ENCODE measurements at places on chromosomes 7 and 10. TPM values are rescaled to one million over a fixed set of nuclear protein-coding genes. Genes with fewer than 3 reads are reported as not detected.

DNA sequence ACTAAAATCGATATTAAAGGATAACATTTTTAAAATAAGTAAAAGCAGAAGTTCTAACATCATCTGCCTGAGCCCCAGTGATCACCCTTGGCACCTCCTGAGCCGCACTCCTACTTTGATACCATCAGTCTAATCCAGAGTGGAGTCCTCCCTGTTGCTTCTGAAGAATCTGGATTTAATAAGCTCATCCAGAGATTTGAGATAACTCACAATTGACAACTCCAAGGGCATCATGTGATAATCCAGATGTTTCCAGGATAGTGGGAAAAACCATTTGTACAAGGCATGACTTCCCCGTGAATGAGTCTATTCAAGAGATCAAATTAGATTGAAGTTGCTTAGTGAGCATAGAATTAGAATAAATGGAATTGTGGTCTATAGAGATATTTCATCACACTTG is 475.8 kb upstream of the C7orf33 start:
- H3K27ac ChIP-seq, result no peak overlapping the region
- no peak overlapping the region for H3K4me3 ChIP-seq
- H3K27me3 ChIP-seq, result no peaks in the 10 kb centered on the region
- H3K4me1 ChIP-seq, result no peaks in the 10 kb centered on the region
- no peak for DNase-seq
- H3K36me3 ChIP-seq, result no peaks in the 10 kb centered on the region

DNA sequence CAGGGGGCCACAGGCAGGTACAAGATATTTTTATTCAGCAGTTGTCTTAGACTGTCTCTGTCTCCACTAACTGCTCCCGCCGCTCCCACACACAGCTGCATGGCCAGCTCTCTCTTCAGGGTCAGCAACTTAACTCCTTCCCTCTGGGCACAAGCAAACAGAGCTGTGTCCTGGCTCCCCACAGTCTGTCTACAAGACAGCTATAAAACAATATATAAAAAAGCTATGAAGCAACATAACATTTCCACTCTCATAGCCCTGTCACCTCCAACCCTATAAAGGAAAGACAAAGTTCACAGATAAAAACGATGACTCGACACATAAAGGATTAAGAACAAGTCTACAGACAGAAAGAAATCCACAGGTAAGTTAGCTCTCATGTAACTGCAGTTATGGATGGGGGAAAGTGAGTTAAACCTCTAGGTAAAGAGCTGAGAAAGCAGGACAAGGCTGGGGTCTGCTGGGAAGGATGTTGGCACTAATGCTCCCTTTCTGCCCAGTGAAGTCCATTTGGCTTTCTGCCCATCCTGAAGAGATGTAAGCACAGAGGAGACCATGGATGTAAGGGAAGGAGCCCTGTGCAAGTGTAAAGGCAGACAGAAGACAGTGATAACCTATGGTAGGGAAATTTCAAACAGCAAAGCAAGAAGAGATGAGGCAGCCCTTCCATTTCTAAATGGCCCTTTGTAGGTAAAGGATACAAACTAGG is 27.0 kb downstream of the RAPGEF5 start:
- H3K27me3 ChIP-seq, result no peaks in the 10 kb centered on the region
- H3K36me3 ChIP-seq, result no peaks in the 10 kb centered on the region
- no peak overlapping the region for H3K27ac ChIP-seq
- DNase-seq, result no peak
- H3K4me1 ChIP-seq, result peaks cover 5% of the 10 kb centered on the region

GRCh38 chr10:4062751-4063150 is 277.7 kb upstream of the KLF6 start:
- no peak overlapping the region for H3K4me3 ChIP-seq
- no peaks in the 10 kb centered on the region for H3K36me3 ChIP-seq
- no peaks in the 10 kb centered on the region for H3K27me3 ChIP-seq
- peaks cover 16% of the 10 kb centered on the region for H3K4me1 ChIP-seq

ERVW-1 gene
- not detected for total RNA-seq

- H3K36me3 ChIP-seq, result no peaks in the 10 kb centered on the region
- no peak for DNase-seq
- no peaks in the 10 kb centered on the region for H3K4me1 ChIP-seq
- no peak overlapping the region for H3K27ac ChIP-seq
- no peak overlapping the region for H3K4me3 ChIP-seq
These were observed 110.0 kb downstream of the RELN start for GRCh38 chr7:103879411-103879810.

FAM221A gene
- 12.8 TPM for total RNA-seq

CNNM2 gene
- 18.3 TPM for total RNA-seq

CPXM2 gene
- total RNA-seq, result 5.0 TPM

GRCh38 chr7:41280491-41280890 is 422.4 kb downstream of the INHBA start:
- no peaks in the 10 kb centered on the region for H3K27me3 ChIP-seq
- no peak for DNase-seq
- no peaks in the 10 kb centered on the region for H3K36me3 ChIP-seq
- no peaks in the 10 kb centered on the region for H3K4me1 ChIP-seq

- H3K4me3 ChIP-seq, result no peak overlapping the region
- H3K27ac ChIP-seq, result no peak overlapping the region
- H3K36me3 ChIP-seq, result no peaks in the 10 kb centered on the region
- no peaks in the 10 kb centered on the region for H3K4me1 ChIP-seq
- no peaks in the 10 kb centered on the region for H3K27me3 ChIP-seq
These were observed 12.1 kb downstream of the ADAMTS14 start for GRCh38 chr10:70684374-70684773.

DNA sequence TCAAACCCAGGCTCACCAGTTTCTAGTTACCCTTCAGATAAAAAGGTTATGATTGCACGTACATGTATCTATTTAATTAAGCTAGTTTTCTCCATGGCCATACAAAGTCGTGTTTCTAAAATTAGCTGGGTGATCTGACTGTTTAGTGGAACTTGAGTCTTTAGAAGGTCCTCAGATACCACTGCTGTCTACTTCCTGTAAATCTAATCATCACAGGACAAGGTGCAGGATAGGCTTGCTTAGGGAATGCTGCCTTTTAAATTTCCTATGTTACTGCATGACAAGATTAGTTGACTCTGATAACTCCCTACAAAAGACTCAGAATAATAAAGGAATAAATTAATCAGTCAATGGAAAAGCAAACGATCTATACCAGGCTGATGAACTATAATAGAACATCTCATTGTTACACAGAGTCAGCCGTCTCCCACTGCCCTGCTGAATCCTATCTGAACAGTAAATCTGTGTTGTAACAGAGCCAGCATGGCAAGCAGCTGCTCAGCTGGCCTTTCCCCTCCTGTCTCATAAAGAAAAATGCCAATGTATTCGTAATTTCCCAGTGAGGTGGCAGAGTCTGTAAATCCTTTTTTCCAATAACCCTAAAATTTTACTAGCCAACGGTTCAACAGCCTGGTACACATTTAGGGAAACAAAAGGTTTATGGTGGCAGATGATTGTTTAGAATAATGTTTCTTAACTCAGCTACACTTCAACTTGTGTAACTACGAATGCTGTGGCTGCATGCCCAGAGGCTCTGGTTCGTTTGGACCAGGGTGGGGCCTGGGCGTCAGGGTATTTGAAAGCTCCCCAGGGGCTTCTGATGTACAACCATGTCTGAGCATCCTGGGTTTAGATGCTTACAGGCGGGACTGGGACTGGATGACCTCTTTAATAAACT is 318.0 kb downstream of the PAXIP1 start:
- no peak overlapping the region for H3K4me3 ChIP-seq
- no peaks in the 10 kb centered on the region for H3K27me3 ChIP-seq

DLX6 gene
- total RNA-seq, result not detected

DNA sequence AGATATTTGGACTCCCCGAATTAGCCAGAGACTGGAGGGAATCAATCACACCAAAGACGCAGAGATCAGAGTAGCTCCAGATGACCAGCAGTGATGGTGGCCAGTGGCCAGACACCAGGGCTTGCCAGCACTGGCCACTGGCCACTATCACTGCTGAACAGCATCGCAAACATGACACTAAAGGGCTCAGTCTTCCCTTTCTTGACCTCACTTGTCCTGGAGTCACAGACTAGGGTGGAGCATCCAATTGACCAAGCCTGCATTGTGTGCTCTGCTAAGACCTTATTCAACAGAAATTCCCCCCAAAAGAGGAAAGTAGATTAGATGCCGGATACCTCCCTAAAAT is 234.7 kb downstream of the CREB5 start:
- no peaks in the 10 kb centered on the region for H3K4me1 ChIP-seq
- no peaks in the 10 kb centered on the region for H3K27me3 ChIP-seq
- no peak for DNase-seq
- no peak overlapping the region for H3K4me3 ChIP-seq
- H3K36me3 ChIP-seq, result no peaks in the 10 kb centered on the region
- H3K27ac ChIP-seq, result no peak overlapping the region

STOX1 gene
- 5.8 TPM for total RNA-seq

DNA sequence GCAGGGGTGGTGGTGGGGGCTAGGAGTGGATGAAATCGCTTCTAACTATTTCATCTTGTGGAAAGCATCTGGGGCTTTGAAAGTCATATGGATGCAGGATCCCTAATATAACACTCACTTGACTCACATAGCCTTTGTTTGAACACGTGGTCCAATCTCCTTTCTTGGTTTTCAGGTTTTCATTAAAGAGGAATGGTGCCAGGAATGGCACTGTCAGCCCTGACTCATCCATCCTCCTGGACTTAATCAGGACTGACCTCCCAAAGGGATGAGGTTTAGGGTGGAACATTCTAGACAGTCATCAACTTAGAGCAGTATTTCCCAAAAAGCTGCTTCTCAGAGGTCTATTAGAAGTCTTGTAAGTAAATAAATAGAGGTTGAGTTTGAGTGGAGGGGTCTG is 162.0 kb upstream of the PLXNA4 start:
- DNase-seq, result no peak
- H3K27me3 ChIP-seq, result no peaks in the 10 kb centered on the region
- H3K27ac ChIP-seq, result no peak overlapping the region
- H3K36me3 ChIP-seq, result no peaks in the 10 kb centered on the region

DNA sequence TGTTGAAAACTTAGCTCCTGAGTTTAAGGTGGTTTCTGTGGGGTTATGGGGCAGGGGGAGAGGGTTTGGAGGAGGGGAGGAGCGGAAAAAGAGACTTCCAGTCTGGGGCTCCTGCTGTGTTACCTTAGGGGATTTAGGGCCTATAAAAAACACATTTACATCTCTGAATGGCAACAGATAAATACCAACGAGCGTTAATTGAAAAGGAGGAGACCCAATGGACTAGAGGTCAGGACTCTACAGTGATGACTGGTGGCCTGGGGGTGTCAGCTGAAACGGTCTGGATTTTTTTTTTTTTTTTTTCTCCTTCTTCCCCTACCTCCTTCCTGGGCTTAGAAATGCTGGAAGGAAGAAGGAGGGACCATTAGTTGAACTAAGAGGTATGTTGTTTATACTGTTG is 47.4 kb downstream of the AUTS2 start:
- no peaks in the 10 kb centered on the region for H3K36me3 ChIP-seq
- no peaks in the 10 kb centered on the region for H3K4me1 ChIP-seq
- no peak overlapping the region for H3K4me3 ChIP-seq
- no peak overlapping the region for H3K27ac ChIP-seq

FAM24A gene
- total RNA-seq, result not detected

DNA sequence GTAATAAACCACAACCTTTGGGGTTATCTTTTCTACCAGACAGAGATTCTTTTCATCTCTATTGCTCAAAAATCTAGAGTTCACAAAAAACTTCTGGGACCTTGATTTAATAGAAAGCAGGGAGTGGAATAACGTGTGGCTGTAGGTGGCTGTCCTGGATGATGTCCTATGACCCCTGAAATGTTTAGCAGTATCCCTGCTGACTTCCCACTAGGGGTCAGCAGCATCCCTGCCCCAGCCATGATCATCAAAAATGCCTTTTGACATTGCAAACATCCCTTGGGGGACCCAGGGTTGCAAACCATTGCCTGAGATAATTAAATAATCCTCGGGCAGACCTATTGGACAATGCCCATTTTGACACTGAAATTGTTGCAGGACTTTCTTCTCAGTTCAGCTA is 177.1 kb downstream of the USP6NL start:
- no peaks in the 10 kb centered on the region for H3K36me3 ChIP-seq
- H3K4me1 ChIP-seq, result no peaks in the 10 kb centered on the region
- H3K27me3 ChIP-seq, result no peaks in the 10 kb centered on the region
- no peak overlapping the region for H3K27ac ChIP-seq

FAM25G gene
- not detected for total RNA-seq

DNA sequence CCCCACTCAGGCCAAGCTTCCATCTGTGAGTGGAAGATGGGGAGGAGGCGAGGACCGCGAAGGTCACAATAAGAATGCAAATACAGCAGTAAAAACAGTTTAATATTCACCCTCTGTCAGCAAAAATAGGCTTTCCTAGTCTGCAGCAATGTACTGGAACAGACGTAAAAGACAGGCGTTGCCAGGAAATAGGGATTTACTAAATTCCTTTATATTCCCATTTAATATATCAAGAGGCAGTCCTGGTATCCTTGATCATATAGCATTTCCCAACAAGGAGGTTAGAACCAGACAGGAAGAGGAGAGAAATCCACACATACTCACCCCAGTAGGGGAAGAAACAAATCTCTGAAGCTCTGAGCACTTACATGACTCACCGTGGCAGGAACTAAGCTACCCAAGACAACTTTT is 1054.9 kb upstream of the C7orf33 start:
- no peak for DNase-seq
- H3K27me3 ChIP-seq, result no peaks in the 10 kb centered on the region
- no peaks in the 10 kb centered on the region for H3K36me3 ChIP-seq
- H3K4me3 ChIP-seq, result no peak overlapping the region
- no peak overlapping the region for H3K27ac ChIP-seq
- no peaks in the 10 kb centered on the region for H3K4me1 ChIP-seq

DNA sequence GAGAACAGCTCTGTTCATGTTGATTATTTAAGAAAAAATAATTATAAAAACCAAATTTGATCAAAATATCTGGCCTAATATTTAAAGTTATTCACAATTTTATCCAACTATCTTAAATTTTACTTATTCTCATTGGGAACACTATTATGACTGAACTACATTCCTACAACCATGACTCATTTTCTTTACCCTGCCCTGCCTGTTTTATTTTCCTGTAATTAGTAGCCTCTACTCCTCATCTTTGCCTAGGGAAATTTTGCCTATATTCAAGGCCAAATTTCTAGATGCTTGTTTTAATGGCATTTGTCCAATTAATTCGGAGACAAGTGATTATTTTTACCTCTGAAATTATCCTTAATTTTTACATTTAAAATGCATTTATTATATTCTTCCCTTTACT is 289.7 kb upstream of the TMEM229A start:
- no peak overlapping the region for H3K27ac ChIP-seq
- no peak overlapping the region for H3K4me3 ChIP-seq
- no peaks in the 10 kb centered on the region for H3K4me1 ChIP-seq
- no peak for DNase-seq
- H3K36me3 ChIP-seq, result no peaks in the 10 kb centered on the region

All from lung (tissue), 17 donors.